ENCODE measurements at places on chromosomes 3 and 15. TPM values are rescaled to one million over a fixed set of nuclear protein-coding genes. Genes with fewer than 3 reads are reported as not detected.
A peak's percentile ranks its signal among the peaks of the same experiment; 100 is the strongest.

GRCh38 chr15:51424780-51425179, 83.3 kb downstream of the GLDN start:
- DNase-seq, result no peak
- H3K27ac ChIP-seq, result no peak overlapping the region
- H3K36me3 ChIP-seq, result no peaks in the 10 kb centered on the region
- no peaks in the 10 kb centered on the region for H3K4me1 ChIP-seq
- no peak overlapping the region for H3K4me3 ChIP-seq
- no peaks in the 10 kb centered on the region for H3K27me3 ChIP-seq

- DNase-seq, result peak; percentile 84
- H3K36me3 ChIP-seq, result no peaks in the 10 kb centered on the region
- peaks cover 17% of the 10 kb centered on the region for H3K4me1 ChIP-seq
These were observed at the start of gene C15orf62 for GRCh38 chr15:40769274-40770146. Gene C15orf62, plus strand, starts transcription at chr15:40769980. Its CDS starts 516 bp downstream, at chr15:40770496.

DNA sequence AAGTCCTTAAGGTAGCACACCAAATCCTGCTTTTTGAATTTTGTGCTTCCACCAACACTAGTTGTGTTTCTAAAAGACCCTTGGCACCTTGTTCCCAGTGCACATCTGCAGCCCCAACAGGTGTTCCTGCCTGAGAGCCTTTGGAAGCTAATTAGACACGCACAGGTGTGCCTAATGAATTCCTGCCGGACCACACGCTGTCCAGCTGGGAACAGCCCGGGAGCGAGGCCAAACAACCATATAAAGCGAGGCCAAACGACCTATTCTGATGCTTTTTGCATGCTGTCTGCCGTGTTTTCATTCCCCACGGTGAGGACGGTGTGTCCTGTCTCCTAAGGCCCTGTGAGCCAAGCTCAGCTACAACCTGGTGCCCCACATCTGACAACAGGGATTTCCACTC, 99.5 kb downstream of the ATG7 start:
- H3K4me3 ChIP-seq, result no peak overlapping the region
- H3K27ac ChIP-seq, result no peak overlapping the region
- no peaks in the 10 kb centered on the region for H3K27me3 ChIP-seq
- no peaks in the 10 kb centered on the region for H3K36me3 ChIP-seq
- DNase-seq, result no peak

- H3K27me3 ChIP-seq, result no peaks in the 10 kb centered on the region
- no peak overlapping the region for H3K27ac ChIP-seq
- H3K4me3 ChIP-seq, result no peak overlapping the region
- no peaks in the 10 kb centered on the region for H3K4me1 ChIP-seq
- no peak for DNase-seq
These were observed 14.2 kb upstream of the CD200R1L start for GRCh38 chr3:112860898-112861297.

DNA sequence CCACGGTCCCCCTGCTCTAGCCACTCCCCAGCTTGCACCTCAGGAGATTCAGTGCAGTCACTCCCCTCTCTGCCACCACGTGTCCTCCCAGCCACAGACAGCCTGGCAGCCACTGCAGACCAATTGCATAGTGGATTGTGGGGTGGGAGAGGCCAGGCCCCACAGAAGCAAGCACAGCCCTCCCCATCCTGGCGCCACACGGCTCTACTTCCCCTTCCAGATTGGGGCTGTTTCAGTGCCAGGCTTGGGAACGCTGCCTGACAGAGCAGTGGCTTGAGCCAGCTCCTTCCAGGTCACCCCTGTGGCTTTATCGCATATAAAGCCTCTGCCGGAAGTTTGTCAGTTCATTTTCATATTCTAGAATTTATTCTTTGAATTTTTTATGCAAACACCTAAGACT, 90.7 kb downstream of the TMEM266 start:
- peaks cover 5% of the 10 kb centered on the region for H3K4me1 ChIP-seq
- no peak overlapping the region for H3K4me3 ChIP-seq
- peak overlapping the region; percentile 68 for H3K27ac ChIP-seq
- no peaks in the 10 kb centered on the region for H3K27me3 ChIP-seq

Gene CNTN6
- total RNA-seq, result not detected

Gene GTF2A2
- total RNA-seq, result 40.7 TPM
